Kidney tubule cell (primary cell): ENCODE measurements at places on chromosomes 11 and 22.

DNA sequence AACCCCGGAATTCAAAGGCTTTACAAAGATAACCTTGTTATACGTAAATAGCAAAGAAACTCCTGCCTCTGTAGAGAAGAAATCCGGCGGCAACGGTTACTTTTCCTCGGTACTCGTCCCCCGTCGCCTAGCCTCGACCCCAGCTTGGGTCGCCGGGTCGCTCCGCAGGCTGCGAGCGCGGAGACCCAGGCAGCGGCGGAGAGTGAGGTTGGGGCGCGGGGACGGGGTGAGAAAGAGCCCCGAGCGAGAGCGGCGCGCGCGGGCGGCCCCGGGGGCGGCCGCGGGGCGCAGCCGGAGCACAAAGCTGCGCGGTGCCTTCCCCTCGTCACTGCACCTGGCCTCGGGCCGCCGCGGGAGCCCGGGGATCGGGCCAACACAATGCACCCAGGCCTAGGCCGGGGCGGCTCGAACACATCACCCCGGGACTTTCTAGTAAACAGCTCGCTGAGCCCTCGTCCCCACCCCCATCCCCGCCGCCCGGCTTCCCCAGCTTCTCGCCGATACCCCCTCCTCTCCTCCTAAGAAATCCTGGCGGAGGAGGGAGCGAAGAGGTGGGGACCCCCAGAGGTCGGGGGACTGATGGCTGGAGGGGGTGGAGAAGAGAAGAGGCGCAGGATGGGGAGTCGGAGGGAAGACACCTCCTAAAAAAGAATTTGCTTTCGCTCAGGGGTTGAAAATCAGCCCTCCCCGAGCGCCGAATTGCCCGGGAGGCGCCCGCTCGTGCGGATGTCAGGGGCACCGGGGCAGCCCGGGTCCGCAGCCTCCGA, 845 bp downstream of the MPPED2 start:
- peak; percentile 12 for DNase-seq

DNA sequence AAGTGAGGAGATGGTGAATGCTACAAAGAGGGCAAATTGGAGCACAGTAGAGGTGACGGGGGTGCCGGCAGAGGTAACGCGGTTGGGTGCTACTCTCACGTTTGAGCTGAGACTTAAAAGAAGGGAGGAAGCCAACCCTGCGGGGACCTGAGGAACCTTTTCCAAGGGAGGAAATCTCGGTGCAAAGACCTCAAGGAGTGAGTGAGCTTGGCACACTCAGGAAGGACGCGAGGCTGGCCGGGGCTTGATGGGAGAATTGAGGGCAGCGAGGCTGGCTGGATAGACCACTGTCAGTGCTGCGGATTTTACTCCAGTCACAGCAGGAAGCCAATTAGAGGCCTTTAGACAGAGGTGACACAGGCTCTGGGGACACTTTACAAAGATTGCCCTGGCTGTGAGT, 25.0 kb downstream of the TSKU start:
- DNase-seq = no peak

DNA sequence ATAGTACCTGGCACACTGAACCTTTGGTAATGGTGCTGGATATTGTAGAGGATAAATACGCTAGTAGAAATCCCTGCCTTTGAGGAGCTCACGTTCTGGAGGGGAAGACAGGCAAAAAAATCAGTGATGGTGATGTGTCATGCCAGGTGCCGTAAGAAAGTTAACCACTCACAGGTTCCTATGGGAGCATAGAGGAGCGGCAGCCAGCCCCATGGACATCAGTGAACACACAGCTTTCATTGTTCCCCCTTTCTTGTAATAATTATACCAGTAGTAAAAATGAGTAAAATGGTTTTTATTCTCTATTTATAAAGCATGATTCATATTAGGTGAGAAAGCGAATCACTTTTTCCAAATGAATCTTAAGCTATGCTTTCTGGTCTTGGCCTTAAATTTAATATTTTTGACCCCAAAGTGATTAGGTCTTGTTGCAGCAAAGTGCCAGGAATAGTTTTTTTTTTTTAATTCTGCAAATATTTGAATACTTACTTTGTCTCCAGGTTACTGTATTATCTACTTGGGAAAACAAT, 57.9 kb downstream of the UVRAG start:
- DNase-seq = no peak

DNA sequence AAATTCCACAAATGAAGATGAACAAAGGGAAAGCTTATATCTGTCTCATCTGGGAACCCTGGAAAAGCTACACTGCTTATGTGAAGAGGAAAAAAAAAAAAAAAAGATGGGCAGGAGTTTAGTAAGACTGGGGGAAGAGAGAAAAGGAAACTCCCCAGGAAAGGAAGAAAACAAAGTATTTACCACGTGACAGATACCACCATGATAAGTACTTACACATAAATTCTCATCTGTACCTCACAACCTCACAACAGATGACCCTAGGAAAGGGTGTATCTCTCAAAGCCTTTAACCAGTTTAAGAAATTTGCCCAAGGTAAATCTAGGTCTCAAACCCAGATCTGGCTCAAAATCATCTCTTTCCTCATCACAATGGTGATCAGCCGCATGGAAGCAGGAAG, 77.1 kb downstream of the GAB2 start:
- no peak for DNase-seq

GRCh38 chr22:42280140-42280539, 9.7 kb upstream of the TCF20 start:
- no peak for DNase-seq

DNA sequence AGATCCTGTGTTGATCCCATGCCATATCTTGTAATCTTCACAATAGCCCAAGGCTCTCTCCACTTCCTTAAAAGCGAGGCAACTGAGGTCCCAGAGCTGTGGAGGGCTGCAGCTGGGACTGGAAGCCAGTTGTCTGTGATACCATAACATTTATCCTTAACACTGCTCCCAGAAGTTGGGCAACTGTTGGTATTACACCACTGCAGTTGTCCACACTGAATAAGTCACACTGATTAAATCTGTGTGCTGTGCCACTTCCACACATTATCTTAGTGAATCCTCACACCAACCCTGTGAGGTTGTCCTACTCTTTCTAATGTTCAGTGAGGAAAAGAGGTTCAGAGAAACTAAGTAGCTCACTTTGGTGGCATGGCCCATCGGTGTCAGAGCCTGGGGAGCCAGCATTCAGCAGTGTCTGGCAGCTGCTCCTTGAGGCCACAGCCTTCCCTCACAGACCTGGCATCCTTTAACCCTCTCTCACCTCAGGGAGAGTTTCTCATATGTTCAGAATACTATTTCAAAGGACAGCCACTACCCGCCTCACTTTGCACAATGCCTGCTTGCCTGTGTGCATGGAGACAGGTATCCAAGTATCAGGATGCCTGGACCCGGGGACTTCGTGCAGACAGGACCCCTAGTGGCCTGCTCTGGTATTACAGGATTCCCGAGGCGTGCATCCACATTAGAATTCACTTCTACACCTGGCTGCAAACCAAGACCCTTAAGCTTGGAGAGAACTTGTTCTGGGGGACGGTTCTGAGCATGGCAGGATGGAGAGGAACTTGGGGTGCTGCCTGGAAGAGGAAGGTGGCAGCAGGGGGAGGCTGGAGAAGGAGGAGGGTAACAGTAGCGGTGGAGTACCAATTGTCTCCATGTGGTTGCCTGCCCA, 221.9 kb upstream of the TBCEL start:
- DNase-seq = peak; percentile 59

GRCh38 chr11:46210133-46210636, 67.3 kb upstream of the CREB3L1 start:
- DNase-seq = peak; percentile 10

- peak; percentile 81 for DNase-seq
Observed at GRCh38 chr11:120210626-120211521, at the start of gene OAF. Gene OAF (plus strand): TSS chr11:120211032. CDS start chr11:120211280, 248 bp downstream.

- DNase-seq = peak; percentile 69
Observed at GRCh38 chr11:79437278-79437980, 3.4 kb downstream of the TENM4 start.

DNA sequence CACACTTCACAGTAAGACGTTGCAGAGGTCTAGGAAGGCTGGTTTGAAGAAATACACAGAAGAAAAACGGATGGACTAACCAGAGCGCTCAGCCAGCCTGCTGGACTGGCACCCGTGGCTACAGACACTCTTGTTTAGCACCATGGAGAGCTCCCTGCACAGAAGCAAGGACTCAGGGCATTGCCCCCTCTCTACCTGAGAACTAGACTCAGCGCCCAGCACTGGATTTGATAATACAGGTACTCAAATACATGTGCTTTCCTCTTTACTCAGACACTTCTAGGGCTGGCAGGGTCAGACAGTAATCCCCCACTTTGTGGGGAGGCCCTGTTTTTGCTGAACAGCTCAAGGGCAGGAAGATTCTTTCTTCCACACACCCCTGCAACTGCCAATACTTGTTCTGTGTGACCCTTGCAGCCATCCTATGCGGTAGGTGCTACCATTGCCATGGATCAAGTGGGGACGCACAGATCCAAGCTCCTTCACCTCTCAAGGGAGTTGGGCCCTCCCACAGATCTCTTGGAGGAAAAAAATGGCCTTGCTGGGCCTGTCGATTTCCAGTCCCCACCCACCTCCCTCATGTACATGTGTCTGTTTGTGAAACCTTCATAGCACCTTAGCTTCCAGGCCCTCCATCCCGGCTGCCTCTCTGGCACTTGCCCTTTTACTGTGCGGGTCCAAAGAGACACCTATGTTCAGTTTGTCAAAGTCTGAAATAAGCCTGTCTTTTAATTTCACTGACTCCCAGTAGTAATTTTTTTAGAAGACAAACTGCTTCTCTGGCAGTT, 5.1 kb upstream of the P2RX6 start:
- DNase-seq = peak; percentile 74

GRCh38 chr22:45863981-45864751, 112.8 kb downstream of the WNT7B start:
- peak; percentile 66 for DNase-seq

GRCh38 chr11:113470233-113470632, 5.0 kb downstream of the DRD2 start:
- DNase-seq = no peak

DNA sequence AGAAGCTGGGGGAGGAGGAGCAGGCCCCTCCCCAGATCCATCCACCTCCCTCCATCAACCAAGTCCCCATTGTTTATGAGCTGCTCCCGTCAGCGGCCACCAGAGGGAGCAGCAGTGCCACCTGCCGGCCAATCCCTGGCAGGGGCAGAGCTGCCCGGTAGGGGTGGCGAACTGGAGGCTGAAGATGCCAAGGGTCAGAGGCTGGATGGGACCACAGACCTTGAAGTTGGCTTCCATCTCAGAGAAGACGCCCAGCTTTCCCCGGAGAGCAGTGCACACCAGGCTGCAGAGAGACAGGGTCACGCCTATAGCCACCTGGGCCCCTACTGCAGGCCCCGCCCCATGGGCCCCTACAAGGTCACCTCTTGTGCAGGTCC, 3.6 kb downstream of the FIBP start:
- DNase-seq = peak; percentile 81

DNA sequence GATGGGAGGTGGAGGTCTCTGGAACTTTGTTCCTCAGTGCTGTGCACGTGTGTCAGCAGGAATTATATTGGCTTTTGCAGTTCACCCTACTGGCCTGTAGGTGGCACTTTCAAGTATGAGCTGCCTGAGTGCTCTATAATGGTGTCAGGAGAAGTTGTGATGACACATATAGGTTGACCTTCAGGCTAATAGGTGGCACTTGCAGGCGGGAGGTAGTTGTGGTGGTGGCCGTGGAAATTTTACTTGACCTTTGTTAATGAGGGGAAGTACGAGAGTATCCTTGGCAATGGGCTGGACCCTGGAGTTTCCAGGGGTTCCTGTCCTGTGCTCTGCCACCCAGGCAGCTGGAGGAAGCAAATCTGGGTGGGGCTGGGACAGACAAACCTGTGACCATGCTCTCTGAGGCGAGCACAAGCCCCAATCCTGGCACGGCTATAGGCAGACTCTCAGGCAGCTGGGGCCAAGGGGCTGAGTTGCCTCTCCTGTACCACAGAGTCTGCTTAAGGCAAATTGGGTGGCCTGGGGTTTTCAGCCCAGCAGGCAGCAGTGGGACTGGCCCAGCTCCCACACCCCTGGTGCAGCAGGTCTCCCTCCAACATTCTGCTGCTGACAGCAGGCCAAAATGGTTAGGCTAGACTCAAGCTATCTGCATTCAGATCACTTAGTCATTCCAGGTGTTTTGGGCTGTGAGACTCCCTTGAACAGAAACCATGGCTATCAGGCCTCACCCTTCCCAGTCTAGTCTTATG, 147.5 kb upstream of the CTSC start:
- peak; percentile 57 for DNase-seq

DNA sequence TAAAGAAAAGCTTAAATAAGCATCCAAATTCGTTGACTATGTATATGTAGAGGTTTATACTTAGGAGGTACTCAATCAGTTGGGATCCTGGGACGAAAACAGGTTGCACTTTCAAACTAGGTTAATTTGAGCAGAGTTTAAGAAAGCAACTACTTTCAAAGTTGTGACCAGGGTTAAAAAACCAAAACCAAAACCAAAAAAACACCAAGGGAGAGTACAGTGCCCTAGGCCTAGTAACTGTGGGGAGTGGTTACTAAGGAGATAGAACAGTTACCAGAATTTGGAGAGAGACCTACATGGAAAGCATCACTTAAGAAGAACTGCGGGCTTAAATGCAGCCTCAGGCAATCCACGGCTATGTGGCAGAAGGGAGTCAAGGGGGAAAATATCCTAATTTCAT, 148.3 kb downstream of the JRKL start:
- DNase-seq = no peak

- DNase-seq = no peak
Observed at GRCh38 chr11:118939404-118939915, 13.7 kb upstream of the BCL9L start.

DNA sequence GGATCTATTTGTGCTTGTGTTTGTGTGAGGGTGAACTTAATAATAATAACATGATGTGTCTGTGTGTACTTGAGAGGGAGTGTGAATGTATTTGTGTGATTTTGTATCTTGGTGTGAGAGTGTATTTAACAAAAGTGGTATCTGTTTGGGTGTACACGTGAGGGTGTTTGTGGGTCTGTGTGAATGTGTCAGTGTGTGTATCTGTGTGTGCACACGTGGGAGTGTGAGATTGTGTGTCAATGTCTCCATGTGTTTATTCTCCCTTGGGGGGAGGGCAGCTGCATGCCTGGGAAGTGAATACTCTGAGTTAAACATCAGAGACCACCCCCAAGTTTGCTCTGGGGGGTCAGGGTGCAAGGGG, 15.0 kb upstream of the RPS19BP1 start:
- no peak for DNase-seq
